ENCODE measurements at places on chromosomes 5 and 9.
A peak's percentile ranks its signal among the peaks of the same experiment; 100 is the strongest.

GRCh38 chr5:157926977-157927376 is 68.0 kb upstream of the CLINT1 start:
- no peak for DNase-seq

- peak; percentile 12 for DNase-seq
Observed at GRCh38 chr5:141135030-141135717, at the start of gene PCDHB5. Gene PCDHB5 (plus strand): TSS chr5:141135206. CDS start chr5:141135435, 229 bp downstream.

DNA sequence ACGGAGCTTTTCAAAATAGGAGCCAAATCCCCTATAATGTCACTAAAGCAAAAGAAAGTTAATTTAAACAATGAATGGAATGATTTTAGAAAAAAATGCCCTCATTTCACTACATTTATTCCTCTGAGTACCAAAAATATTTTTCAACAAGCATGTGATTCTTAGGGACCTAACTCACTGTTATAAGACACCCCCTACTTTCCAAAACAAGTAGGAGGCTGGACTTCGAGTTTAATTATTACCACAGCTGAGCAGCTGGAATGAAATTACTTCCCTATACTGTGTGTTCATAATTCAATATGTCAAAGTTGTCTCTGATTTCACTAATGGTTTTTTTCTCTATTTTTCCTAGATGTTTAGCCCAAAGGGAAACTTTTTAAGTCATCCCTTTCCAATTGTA is 61.6 kb downstream of the SAXO1 start:
- DNase-seq: no peak

DNA sequence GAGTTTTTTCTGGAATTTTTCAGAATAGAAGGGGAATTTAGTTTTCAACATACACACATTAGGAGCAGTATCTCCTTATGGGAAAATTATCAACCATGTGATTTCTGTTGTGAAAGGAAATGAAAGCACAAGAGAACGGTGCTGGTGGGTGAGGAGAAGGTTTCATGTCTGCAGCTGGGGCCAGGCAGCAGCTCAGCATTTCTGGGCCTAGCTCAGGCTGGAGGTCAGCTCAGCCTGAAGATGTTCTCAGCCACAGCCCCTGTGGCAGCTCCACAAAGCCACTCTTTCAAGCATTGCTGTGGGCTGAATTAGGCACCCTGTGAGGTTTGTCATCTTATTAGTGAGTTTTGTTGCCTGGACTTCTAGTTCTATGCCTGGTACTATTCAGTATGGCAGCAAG is 90.3 kb downstream of the DIRAS2 start:
- no peak for DNase-seq

DNA sequence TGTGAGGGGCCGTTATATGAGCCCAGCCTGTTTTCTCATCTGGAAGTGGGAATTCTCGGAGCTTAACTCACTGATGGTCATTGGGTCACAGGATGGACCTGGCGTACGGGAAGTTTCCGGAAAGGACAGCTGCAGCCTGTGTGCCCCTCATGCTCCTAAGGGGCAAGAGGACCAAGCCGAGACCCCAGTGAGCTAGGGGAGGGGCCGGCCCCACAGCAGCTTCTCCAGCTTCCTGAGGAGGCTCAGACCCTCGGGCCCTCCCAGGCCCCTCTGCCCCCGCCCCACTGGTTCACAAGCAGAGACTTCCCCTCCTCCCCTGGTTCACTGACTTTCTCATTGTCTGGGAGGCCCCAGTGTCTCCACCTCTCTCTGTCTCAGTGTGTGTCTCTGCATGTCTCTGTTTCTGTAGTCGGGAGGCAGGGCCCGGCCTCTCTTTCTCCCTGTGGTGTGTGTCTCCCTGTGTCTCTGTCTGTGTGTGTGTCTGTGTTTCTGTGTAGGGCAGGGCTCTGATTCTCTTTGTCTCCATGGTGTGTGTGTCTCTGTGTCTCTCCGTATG is 32.3 kb upstream of the FIBCD1 start:
- DNase-seq: no peak

DNA sequence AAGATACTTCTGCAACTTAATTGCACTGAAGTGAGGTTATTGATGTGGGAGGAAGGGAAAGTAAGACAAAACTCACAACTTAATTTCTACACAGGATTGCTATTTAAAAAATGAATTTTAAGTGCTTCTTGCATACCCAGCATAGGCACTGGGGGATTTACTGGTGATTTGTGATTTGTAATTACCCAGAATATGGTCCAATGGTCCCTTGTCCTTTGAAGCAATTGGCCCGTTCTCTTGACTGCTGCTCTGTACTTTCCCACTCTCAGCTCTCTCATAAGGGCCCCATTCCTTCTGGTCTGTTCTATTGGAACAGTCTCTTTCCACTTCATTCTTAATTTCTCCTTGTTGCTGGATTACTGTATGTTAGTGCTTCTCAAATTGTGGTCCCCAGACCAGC is 75.4 kb upstream of the SPATA31D4 start:
- no peak for DNase-seq

DNA sequence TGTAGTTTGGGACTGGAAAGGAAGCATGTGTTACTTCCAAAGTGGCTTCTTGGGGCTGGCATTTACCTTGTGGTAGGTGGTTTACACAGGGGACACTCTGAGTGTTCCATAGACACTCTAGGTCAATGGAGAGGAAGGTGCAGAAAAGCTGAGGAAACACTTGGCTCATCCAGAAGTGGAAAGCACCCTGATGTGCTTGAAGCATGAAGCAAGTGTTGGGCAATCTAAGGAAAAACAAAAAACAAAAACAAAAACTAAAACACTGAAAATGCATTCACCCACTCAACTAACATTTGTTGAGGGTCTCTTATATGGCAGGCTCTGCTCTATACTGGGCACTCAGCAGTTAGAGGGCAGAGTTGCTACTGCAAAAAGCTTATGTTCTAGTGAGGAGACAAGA is 2.9 kb upstream of the ERAP2 start:
- no peak for DNase-seq

- no peak for DNase-seq
Observed at GRCh38 chr5:7910738-7911428, 41.9 kb downstream of the MTRR start.

DNA sequence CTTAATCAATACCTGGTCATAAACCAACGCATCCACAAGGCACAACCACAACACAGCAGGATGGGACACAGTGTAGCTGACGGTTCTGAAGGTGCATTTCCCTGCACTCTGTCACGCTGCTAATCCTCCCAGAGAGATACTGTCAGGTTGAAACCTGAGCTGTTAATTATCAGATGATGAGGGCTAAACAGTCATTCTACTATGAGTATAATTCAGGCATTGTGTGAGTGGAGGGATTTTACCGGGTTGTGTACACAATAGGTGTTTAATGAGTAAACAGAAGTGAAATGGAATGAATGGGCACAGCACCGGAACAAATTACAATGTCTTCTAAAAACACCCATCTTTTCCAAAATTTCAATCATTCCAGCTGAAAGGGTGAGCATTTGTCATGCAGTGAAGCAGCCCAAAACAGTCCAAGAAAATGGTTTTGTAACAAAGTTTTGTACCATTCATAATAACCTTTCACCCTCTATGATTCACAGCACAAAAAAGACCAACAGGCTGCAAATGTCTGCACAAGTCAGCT is 71.5 kb downstream of the ABCA1 start:
- DNase-seq: peak; percentile 60

GRCh38 chr5:73438645-73439470 is 9.7 kb downstream of the FOXD1 start:
- DNase-seq: no peak

DNA sequence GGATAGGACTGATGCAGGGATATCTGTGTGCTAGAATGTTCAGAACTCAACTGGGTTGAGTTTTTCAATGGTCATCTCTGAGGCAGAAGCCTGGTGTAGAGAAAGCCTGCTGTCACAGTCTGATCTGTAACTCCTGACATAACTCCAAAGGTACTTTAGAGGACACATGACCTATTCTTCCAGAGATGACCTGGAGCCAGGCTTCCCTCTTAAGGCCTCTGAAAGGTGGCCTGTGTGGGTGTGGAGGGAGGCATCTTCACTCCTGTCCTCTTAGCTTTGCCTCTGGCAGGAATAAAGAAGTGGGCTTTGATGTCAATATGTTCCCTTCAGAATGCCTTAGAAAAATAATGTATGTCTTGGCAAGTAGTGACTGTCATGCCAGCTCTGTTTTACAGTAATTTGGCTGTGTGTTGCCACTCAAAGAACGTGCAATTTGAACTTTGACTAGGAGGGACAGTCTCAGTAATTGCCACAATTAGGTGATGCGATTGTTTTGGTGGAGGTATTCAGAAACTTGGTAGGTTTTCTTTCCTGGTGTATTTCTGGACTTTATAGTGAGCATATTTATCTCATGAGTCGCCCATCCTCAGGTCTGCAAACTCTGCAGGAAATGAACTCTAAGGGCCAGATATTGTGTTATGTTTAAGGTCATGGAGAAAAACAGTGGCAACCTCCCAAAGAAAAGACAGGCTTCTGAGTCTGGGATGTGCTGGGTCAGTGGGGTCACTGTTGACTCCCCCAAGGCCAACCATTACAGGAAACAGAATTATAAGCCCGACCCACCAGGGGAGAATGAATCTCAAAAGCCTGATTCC is 3.2 kb upstream of the C5orf63 start:
- peak; percentile 65 for DNase-seq

GRCh38 chr5:142411656-142412425 is 87.0 kb upstream of the SPRY4 start:
- DNase-seq: no peak

- peak; percentile 80 for DNase-seq
Observed at GRCh38 chr9:128001779-128002298, 21.1 kb upstream of the EEIG1 start.

DNA sequence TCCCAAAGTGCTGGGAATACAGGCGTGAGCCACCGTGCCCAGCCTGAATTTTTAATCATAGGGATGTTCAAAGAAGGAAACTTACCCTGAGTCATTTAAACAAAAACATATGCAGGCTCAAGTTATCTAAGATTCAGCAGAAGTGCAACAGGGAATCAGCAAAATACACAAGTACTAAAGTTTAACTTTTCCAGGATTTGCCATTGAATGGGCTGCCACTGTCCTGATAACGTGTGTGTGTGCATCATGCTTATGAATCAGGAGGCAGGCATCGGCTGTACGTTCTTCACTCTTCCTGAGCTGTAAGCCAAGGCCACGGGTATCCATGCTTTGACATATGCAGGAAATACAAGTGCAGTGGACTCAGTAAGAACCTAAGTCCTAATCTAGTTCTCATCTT is 48.8 kb upstream of the FST start:
- peak; percentile 53 for DNase-seq

All from cardiac fibroblast (primary cell).